ENCODE measurements at places on chromosomes 4 and X. TPM values are rescaled to one million over a fixed set of nuclear protein-coding genes. Genes with fewer than 3 reads are reported as not detected.

The CCNA2 gene
- 71.1 TPM for total RNA-seq

The SPOCK3 gene
- 0.17 TPM for total RNA-seq

The BST1 gene
- 13.8 TPM for total RNA-seq

The NRK gene
- total RNA-seq = 0.17 TPM

The SPANXA2 gene
- not detected for total RNA-seq

The ZAR1 gene
- total RNA-seq = not detected

The CD40LG gene
- not detected for total RNA-seq

All from smooth muscle cell of trachea (primary cell).